Camera-type eye (tissue), 1 donor: ENCODE measurements at places on chromosomes 7 and 10. TPM values are rescaled to one million over a fixed set of nuclear protein-coding genes. Genes with fewer than 3 reads are reported as not detected.

The PDZD8 gene
- 34.7 TPM for total RNA-seq

The SYT15B gene
- 4.0 TPM for total RNA-seq

The EEPD1 gene
- 21.3 TPM for total RNA-seq

The GOLGA7B gene
- total RNA-seq: 2.2 TPM

The ATRNL1 gene
- 190 TPM for total RNA-seq

The INTS1 gene
- 52.5 TPM for total RNA-seq

The CDH23 gene
- total RNA-seq: 75.4 TPM

The ERVW-1 gene
- not detected for total RNA-seq

The PBLD gene
- 11.3 TPM for total RNA-seq

The GPR37 gene
- 66.9 TPM for total RNA-seq

The GBX1 gene
- not detected for total RNA-seq

The PLXNA4 gene
- total RNA-seq: 17.5 TPM

The LIPJ gene
- total RNA-seq: 0.22 TPM

The EFCAB10 gene
- 0.99 TPM for total RNA-seq

The PPP1R17 gene
- total RNA-seq: 0.33 TPM

The INMT gene
- total RNA-seq: 3.2 TPM

The LEP gene
- total RNA-seq: not detected

The HACD1 gene
- total RNA-seq: 12.9 TPM

The HECW1 gene
- total RNA-seq: 11.8 TPM

The CRYGN gene
- total RNA-seq: not detected

The ATOH7 gene
- 11.4 TPM for total RNA-seq

The PLAC9 gene
- total RNA-seq: 43.8 TPM

The KCNIP2 gene
- 12.5 TPM for total RNA-seq

The GPER1 gene
- total RNA-seq: 4.1 TPM
